Naive thymus-derived CD4-positive, alpha-beta T cell (primary cell): ENCODE measurements at places on chromosomes 2 and 18. TPM values are rescaled to one million over a fixed set of nuclear protein-coding genes. Genes with fewer than 3 reads are reported as not detected.

Gene MTLN
- total RNA-seq = 20.1 TPM

Gene ABHD1
- total RNA-seq = 1.5 TPM

GRCh38 chr18:45557779-45558178 is 57.5 kb upstream of the SLC14A2 start:
- no peaks in the 10 kb centered on the region for H3K36me3 ChIP-seq
- H3K27me3 ChIP-seq = no peaks in the 10 kb centered on the region
- H3K4me1 ChIP-seq = no peaks in the 10 kb centered on the region
- no peak for DNase-seq
- H3K4me3 ChIP-seq = no peak overlapping the region

DNA sequence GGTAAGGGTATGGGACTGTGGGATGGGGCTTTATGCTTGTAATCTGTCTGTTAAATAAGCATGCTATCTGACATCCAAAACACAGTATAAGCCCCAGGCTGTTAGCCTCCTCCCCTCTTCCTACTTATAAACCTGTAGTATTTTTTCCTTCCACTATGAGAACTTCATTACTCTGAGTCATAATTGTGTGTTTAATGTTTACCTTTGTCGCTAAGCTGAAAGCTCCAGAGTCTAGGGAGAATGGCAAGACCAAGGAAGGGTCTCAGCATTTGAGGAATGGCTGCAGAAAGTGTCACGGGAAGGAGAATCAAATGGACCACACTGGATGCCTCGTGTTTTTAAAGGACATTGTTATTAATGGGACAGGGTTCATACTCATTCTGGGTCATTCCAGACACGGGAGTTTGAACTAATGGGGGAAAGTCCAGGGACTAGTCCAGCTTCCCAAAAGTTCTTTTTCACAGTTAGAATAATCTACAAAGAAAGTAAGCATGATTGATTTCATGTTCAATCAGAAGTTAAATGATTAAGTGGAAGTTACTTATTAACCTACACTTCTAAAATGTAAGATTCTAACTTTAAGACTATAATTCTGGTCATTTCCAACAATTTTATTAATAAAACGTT is 292.2 kb downstream of the AFF3 start:
- H3K4me3 ChIP-seq = no peak overlapping the region
- H3K4me1 ChIP-seq = no peaks in the 10 kb centered on the region
- no peak overlapping the region for H3K27ac ChIP-seq
- H3K27me3 ChIP-seq = no peaks in the 10 kb centered on the region

- DNase-seq = no peak
- H3K4me1 ChIP-seq = no peaks in the 10 kb centered on the region
- H3K27me3 ChIP-seq = no peaks in the 10 kb centered on the region
- H3K27ac ChIP-seq = no peak overlapping the region
- no peaks in the 10 kb centered on the region for H3K36me3 ChIP-seq
Observed at GRCh38 chr18:68548904-68549870, 165.7 kb downstream of the TMX3 start.

DNA sequence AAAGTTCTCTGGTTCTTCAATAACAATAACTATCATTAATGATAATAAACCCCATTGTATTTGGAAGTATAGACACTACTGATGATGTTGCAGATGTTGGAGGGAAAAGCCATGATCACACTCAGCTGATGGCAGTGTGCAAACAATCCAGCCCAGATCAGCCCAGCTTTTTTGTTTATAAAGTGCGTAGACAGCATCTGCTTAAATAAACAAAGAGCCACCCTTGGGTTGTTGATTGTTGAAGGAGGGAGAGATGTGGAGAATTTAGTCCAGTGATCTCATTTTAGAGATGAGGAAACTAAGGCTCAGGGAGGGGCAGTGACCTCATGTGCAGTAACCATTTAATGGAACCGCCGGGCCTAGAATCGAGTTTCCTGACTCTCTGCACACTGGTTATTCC is 56.0 kb upstream of the MEX3C start:
- no peaks in the 10 kb centered on the region for H3K36me3 ChIP-seq
- no peaks in the 10 kb centered on the region for H3K4me1 ChIP-seq
- no peak overlapping the region for H3K4me3 ChIP-seq
- H3K27me3 ChIP-seq = no peaks in the 10 kb centered on the region
